ENCODE measurements at places on chromosomes 7 and 10. TPM values are rescaled to one million over a fixed set of nuclear protein-coding genes. Genes with fewer than 3 reads are reported as not detected.

NFKB2 gene
- total RNA-seq, result 300 TPM

CAMK2B gene
- 1.6 TPM for total RNA-seq

DNA sequence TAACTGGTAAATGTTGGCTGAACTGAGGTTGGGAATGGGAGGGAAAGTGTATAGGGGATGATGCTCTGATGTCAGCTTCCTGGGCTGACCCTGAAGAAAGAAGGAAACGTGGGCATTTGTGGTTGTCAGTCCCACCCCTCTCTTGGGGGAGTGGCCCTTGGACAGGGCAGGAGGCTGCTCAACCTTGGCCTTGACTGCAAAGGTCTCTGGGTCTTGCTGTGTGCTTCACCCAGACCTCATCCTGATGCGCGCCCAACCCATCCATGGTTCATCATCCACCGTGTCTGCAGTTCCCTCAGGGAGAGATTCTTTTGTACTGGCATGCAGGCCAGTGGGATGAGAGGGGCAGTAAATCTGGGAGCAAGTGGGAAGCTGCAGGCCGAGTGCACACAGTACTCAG is 4.7 kb upstream of the ZYX start:
- H3K4me3 ChIP-seq, result no peak overlapping the region
- no peak overlapping the region for H3K27ac ChIP-seq
- H3K4me1 ChIP-seq, result peaks cover 52% of the 10 kb centered on the region

SEMA3E gene
- not detected for total RNA-seq

DNA sequence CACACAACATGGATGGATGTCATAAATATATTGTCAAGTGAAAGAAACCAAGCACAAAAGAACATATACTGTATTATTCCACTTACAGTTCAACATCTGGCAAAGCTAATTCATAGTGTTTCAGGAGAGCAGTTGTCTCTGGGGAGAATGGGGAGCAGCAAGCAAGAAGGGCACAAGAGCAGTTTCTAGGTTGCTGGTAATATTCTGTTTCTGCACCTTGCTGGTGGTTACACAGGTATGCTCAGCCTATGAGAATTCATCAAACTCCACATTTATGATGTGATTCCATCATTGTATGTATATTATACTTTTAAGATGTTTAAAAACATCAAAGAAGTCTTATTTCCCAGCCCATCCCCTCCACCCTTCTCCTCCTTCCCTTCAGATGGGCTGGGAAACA is 18.1 kb upstream of the PALS2 start:
- H3K4me3 ChIP-seq, result no peak overlapping the region
- DNase-seq, result no peak

DNA sequence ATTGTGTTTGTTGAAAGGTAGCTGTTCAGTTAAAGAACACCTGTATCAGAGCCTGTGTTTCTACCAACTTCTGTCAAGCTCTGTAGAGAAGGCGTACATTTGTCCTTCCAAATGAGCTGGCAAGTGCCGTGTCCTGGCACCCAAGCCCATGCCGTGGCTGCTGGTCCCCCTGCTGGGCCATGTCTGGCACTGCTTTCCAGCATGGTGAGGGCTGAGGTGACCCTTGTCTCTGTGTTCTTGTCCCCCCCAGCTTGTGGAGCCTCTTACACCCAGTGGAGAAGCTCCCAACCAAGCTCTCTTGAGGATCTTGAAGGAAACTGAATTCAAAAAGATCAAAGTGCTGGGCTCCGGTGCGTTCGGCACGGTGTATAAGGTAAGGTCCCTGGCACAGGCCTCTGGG is 154.9 kb downstream of the EGFR start:
- no peaks in the 10 kb centered on the region for H3K27me3 ChIP-seq
- no peak overlapping the region for H3K27ac ChIP-seq
- H3K4me3 ChIP-seq, result no peak overlapping the region
- no peaks in the 10 kb centered on the region for H3K4me1 ChIP-seq

GRCh38 chr7:99719996-99720769 is 14.8 kb downstream of the CYP3A7 start:
- no peak overlapping the region for H3K4me3 ChIP-seq
- H3K4me1 ChIP-seq, result peaks cover 6% of the 10 kb centered on the region
- no peak overlapping the region for H3K27ac ChIP-seq
- H3K27me3 ChIP-seq, result peaks cover 2% of the 10 kb centered on the region
- H3K36me3 ChIP-seq, result no peaks in the 10 kb centered on the region
- no peak for DNase-seq

DNA sequence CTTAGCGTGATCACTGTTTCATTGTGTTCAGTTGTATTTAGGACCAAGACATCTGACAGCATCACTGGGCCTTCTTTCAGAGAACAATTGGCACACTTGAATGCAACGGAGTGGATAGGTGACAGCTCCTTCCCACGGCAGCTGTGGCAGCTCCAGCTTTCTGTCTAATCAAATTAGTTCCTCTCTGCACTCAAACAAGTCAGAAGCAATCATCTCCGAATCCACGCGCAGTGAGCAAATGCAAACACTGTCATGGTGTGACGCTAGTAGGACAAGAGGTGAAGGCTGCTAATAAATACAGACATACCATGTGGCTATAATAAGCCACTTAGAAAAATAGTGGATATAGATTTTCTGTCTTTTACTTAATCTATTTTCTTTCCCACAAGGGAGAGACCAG is 542.4 kb downstream of the ACTR3B start:
- no peak overlapping the region for H3K27ac ChIP-seq
- H3K4me1 ChIP-seq, result no peaks in the 10 kb centered on the region
- H3K27me3 ChIP-seq, result no peaks in the 10 kb centered on the region
- DNase-seq, result no peak
- H3K36me3 ChIP-seq, result no peaks in the 10 kb centered on the region

DNA sequence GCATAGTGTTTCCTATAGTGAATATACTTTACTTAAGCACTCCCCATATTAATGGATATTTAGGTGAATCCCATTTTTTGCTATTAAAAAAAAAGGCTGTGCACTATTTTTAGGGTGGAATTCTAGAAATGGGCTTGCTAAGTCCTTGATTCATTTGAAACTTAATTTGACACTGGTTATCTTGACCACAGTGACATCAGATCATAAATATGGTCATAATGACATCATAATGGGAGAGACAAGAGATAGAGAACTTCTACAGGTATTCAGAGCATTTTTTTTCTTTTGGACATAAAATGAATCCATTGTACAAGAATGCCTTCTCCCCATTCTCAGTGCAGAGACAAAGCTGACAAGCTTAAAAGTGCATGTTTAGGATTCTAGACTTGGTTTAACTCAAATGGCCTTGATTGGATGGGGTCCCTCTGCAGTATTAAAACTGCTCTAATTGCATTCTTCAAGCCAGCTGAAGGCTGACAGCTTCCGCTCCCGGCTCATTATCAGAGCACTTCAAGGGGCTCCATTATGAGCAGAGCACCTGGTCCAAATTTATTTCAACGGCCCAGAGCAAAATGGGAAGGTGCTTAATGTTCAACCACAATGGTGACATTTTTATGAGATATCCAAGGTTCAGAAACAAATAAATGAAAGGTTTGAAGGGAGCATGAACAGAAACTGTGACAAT is 104.8 kb downstream of the JAZF1 start:
- peaks cover 13% of the 10 kb centered on the region for H3K27me3 ChIP-seq
- no peaks in the 10 kb centered on the region for H3K4me1 ChIP-seq
- H3K4me3 ChIP-seq, result no peak overlapping the region
- no peaks in the 10 kb centered on the region for H3K36me3 ChIP-seq
- no peak overlapping the region for H3K27ac ChIP-seq

GRCh38 chr7:68484731-68485130 is 1113.5 kb upstream of the AUTS2 start:
- no peak overlapping the region for H3K4me3 ChIP-seq
- no peaks in the 10 kb centered on the region for H3K36me3 ChIP-seq
- no peaks in the 10 kb centered on the region for H3K27me3 ChIP-seq
- no peak overlapping the region for H3K27ac ChIP-seq
- no peak for DNase-seq

- no peaks in the 10 kb centered on the region for H3K36me3 ChIP-seq
- H3K27ac ChIP-seq, result no peak overlapping the region
- H3K27me3 ChIP-seq, result peaks cover under 1% of the 10 kb centered on the region
- peaks cover 1% of the 10 kb centered on the region for H3K4me1 ChIP-seq
Measured at GRCh38 chr7:1733206-1733907, 63.3 kb downstream of the ELFN1 start.

DNA sequence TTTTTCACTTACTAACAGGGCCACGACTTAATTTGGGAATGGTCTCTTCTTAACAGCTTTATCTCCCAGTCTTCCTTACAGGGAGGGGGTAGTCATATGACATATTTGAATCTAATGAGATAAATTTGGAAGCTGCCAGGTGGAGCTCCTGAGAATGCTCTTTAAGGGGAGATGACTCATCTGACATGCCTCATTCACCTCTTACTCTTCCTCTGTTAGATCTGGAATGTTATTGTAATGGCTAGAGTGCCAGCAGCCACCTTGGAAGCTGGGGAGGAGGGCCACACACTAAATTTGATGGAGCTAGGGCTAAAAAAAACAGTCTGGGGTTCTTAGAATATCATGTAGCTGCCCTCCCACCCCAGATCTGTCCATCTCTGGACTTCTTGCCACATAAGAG is 22.7 kb downstream of the HECW1 start:
- peaks cover 16% of the 10 kb centered on the region for H3K27me3 ChIP-seq
- H3K36me3 ChIP-seq, result no peaks in the 10 kb centered on the region
- DNase-seq, result no peak
- no peaks in the 10 kb centered on the region for H3K4me1 ChIP-seq
- H3K27ac ChIP-seq, result no peak overlapping the region

DNA sequence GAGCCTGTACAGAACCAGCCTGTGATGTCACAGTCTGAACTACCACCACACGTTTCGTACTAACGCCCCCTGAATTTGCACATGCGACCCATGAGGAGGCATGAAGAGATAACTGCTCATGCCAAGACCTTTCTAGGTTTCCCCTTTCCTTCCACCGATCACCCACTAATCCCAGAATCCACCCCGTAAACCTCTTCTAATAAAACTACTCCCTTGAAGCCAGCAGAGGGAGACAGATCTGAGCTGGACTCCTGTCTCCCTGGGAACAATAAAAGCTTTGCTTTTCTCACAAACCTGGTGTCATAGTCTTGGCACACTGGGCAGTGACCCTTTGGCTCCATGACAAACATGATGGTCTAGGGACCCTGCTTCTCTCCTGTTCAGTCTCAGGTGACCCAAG is 144.5 kb downstream of the FRMD4A start:
- peak; percentile 57 for DNase-seq
- H3K4me3 ChIP-seq, result no peak overlapping the region
- no peaks in the 10 kb centered on the region for H3K36me3 ChIP-seq
- H3K4me1 ChIP-seq, result peaks cover 19% of the 10 kb centered on the region

DNA sequence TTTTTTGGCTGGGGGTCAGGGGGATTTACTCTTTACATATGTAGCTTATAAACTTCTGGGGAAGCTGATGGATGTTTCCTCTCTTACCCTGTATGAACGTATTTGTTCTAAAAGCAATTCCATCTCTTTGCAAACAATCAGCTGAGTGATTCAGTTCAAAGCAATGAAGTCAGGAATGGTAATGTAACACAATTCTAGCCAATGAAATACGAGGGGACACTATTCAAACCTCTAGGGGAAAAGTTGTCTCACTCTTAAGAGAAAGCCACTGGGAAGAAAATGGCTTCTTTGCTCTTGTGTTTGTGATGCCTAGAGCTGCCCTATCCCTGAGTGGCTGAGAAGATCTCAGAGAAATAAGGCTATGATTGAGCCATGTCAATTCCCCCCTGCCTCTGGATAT is 134.8 kb upstream of the SEMA3C start:
- H3K4me3 ChIP-seq, result no peak overlapping the region
- no peak overlapping the region for H3K27ac ChIP-seq
- H3K36me3 ChIP-seq, result no peaks in the 10 kb centered on the region
- no peak for DNase-seq
- H3K27me3 ChIP-seq, result no peaks in the 10 kb centered on the region

DNA sequence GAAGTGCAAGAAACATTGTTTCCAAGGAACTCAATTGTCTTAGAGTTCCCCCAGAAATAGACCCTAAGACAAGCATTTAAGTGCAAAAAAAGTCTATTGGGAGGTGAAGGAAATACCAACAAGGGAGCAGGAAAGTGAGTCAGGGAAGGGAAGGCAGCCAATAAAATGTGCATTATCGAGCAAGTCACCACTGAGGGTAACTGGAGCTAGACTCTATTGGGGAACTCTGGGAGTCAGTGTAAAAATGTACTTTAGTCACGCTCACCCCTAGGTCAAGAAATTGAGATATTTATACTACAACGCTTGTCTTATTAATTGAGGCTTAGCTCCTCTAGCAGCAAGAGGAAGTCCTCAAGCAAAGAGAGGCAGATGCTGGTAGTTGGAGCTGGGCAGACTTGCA is 137.7 kb downstream of the RTKN2 start:
- no peak overlapping the region for H3K4me3 ChIP-seq
- peaks cover 5% of the 10 kb centered on the region for H3K4me1 ChIP-seq
- H3K36me3 ChIP-seq, result peaks cover 20% of the 10 kb centered on the region
- no peak overlapping the region for H3K27ac ChIP-seq
- DNase-seq, result no peak

ANKRD7 gene
- not detected for total RNA-seq

PLXDC2 gene
- total RNA-seq, result not detected

DNA sequence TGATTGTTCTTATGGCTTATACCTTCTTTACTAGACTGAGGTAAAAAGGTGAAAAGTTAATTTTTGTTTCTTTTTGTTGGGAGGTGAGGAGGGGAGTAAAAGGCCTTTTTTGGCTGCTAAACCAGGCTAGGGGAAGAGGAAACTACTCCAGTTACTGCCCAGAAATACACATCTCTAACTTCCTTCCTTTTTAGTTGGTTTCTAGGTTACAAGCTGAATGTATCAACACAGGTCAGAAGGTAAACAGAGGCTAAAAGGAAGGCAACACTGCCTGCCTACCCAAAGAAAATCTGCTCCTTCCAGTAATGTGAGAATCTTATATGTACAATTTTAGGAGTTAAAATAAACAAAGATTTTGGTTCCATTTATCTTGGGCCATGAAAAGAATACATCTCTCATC is 140.4 kb downstream of the NRBF2 start:
- H3K27me3 ChIP-seq, result no peaks in the 10 kb centered on the region
- H3K36me3 ChIP-seq, result no peaks in the 10 kb centered on the region
- peak overlapping the region; percentile 40 for H3K4me3 ChIP-seq

GRCh38 chr10:67788028-67788886 is 49.7 kb downstream of the DNAJC12 start:
- peak; percentile 94 for DNase-seq
- H3K4me1 ChIP-seq, result peaks cover 42% of the 10 kb centered on the region
- no peaks in the 10 kb centered on the region for H3K36me3 ChIP-seq
- H3K27me3 ChIP-seq, result no peaks in the 10 kb centered on the region
- peak overlapping the region; percentile 77 for H3K27ac ChIP-seq
- H3K4me3 ChIP-seq, result peak overlapping the region; percentile 41

- H3K36me3 ChIP-seq, result peaks cover 32% of the 10 kb centered on the region
- peak overlapping the region; percentile 15 for H3K27ac ChIP-seq
- DNase-seq, result peak; percentile 76
- peaks cover 31% of the 10 kb centered on the region for H3K4me1 ChIP-seq
Measured at GRCh38 chr10:13340626-13341376, 7.3 kb downstream of the SEPHS1 start.

MNX1 gene
- not detected for total RNA-seq

ITGA8 gene
- not detected for total RNA-seq

GRCh38 chr7:16999541-17000267 is 117.9 kb upstream of the AGR3 start:
- H3K27me3 ChIP-seq, result peaks cover 6% of the 10 kb centered on the region
- peak; percentile 76 for DNase-seq
- peaks cover 13% of the 10 kb centered on the region for H3K36me3 ChIP-seq

Data from activated CD4-positive, alpha-beta T cell treated with anti-CD3 and anti-CD28 coated beads, Interleukin-2, amount 10 ng/mL, durations not matched to agents 24 days and 14 days (primary cell).